ENCODE measurements at places on chromosomes 12 and 14.

DNA sequence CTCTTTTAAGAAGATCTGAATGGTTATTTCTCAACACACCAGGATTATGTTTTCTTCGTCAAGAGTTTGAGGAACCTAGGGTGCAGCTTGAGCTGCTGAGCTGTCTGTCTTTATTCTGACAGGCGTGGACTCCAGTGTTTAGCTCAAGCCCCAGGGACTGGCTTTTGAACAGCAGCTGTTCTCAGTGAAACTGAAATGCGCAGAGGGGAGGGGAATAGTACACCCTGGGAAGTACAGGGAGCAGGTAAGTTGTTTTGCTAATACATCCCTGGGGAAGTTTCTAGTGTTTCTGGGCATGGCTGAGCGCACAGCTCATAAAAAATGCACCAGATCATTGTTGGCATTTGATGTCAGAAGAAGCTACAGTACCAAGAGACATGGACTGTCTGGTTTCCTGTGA, 659.8 kb downstream of the DIO2 start:
- DNase-seq, result no peak

- no peak for DNase-seq
Observed at GRCh38 chr12:8661016-8661415, 1.6 kb downstream of the MFAP5 start.

GRCh38 chr14:68806526-68807147, 13.8 kb upstream of the ZFP36L1 start:
- no peak for DNase-seq

DNA sequence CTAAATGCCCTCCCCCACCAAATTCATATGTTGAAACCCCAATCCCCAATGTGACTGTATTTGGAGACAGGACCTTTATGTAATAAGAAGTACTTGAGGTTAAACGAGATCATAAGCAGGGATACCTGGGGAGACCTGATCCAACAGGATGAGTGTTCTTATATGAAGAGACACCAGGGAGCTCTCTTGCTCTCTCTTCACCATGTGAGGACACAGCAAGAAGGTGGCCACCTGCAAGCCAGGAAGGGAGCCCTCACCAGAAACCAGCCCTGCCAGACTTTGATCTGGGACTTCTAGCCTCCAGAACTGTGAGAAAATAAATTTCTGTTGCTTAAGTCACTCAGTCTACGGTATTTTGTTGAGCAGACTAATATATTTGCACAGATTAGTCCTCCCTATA, 113.6 kb downstream of the NUAK1 start:
- no peak for DNase-seq

GRCh38 chr14:92026548-92027190, 13.2 kb downstream of the TRIP11 start:
- no peak for DNase-seq

DNA sequence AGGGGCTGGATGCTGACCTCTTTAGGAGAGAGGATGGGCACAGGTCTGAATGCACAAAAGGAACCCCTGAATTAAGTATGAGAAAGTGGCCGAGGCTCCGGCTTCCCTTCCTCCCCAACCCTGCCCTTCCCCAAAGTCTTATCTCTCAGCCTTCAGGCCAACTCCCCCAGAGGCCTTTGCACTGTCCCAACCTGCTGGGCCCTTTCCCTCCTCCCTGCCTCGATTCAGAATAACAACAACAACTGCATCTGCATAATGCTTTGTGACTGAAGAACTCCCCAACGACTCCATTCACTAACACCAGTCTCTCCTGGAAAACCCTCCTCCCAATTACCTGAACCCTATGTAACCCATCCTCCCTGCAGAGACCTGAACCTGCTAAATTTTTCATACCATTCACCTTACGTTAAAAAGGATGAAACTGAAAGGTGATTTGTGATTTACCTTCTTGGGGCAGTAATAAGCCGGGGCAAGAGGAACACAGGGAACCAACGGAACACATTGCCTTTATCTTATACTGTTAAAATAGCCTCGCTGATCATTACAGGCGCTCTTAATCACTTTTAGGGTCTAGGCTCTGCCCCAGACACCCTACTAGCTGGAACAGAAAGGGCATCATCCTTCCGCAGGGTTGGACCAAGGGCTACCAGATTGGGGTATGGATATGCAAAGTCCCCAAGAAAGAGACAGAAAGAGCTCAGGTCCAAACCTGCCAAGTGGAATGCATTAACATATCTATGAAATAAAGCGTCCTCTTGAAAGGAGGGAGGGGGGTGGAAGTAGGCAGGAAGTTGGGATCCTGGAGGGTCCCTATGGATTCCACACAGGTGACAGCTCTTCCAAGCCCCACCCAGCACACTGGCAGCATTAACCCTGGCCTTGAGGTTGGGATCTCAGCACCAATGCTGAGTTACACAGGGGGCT, 24.2 kb upstream of the FOXN3 start:
- no peak for DNase-seq

GRCh38 chr12:90038289-90038688, 329.7 kb upstream of the ATP2B1 start:
- no peak for DNase-seq

DNA sequence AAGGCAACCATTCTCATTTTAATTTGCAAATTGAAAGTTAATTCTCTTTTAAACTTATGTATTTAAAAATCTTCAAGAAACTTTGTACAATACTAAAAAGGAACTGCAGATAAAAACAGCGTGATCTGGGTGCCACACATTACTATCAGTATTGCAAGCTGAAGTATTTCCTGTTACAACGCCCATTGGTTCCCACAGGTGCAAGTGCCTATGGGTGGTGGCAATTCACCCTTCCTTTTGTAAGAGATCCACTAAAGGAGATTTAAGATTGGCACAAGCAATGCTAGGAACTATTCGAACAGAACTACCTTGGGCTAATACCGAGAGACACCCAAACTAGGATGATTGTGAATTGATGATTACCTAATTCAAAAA, 13.2 kb downstream of the TAOK3 start:
- DNase-seq, result no peak

DNA sequence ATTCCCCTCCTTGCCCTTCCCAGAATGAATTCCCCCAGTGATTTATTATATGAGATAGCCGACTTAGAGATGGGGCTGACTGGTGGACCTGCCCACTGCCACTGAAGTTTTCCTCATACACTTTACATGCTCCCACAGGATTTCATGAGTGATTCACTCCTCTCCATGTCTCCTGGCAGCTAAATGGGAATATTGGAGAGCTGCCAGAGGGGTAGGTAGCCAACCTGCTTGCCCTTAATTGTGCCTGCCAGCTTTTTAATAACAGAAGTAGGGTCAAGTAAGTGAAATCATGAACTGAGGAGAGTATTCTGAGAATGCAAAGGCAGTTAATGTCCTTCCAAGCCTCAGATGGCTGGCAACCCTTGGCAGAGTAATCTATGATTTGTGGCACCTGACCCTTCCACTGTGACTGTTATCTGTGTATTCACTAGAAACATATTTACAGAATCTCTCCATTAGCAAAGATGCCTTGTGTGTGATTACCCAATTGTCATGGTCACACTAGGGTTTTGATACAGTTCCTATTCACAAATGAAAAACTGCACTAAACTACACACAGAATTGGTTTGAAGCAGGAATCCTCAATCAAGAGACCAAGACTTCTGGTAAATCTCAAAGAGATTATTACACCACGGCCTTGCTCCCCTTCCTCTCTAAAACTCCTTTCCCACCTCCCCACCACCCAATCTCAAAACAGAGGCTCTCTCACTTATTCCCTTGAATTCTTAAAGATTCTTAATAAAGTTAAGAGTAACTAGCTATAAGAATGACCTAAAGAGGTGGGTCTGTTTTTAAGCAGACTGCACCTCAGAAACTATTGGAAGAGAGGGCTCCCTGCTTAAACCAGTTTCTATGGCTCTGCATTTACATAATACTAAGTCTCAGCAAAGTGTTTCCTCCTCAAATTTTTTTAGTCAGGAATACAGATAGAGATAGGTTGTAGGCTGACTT, 17.2 kb downstream of the NKX2-1 start:
- peak; percentile 65 for DNase-seq

- peak; percentile 49 for DNase-seq
Observed at GRCh38 chr12:90978117-90978770, 23.3 kb upstream of the CCER1 start.

- DNase-seq, result no peak
Observed at GRCh38 chr14:65142914-65143625, 40.8 kb upstream of the MAX start.

DNA sequence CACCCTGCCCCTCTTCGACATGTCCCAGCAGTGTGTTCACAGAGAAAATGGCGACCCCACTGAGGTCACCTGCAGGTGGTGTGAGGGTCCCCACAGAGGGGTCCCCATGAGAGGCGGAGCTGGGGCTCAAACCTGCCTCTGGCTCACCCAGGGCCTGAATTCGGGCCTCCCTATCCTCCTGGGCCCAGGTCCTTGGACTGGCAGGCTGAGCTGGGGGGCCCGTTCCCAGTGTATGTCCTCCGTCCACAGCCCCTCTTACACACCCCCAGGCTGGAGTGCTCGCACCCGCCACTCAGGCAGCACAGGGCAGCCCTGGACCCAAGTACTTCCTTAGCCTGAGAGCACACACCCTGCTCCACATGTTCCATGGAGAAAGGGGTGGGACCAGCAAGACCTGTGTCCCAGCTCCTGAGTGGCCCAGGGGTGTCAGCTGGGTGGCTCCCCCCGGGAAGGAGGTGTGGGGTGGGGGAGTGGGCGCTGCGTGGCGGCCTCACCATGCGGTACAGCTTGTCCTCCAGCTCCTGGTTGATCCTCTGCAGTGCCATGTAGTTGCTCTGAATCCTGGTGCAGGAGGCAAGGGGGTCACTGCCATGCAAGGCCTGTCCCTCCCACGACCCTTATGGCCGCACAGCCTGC, 42.6 kb downstream of the BEGAIN start:
- no peak for DNase-seq

DNA sequence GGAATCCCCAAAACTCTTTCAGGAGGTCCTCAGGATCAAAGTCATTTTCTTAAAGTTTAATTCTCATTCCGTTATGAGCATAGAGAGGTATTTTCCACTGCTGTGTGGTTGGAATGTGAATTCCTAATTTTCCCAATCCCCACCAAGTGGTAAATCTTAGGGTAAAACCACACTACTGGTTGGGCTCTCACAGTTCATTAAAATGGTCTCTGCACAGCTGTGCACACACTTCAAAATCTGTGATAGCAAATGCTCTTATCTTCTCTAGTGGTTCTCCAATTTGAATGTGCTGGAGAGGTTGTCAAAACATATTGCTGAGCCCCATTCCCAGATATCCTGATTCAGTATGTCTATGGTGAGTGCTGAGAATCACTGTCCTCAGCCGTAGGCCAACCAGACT, 189.1 kb downstream of the BMP4 start:
- DNase-seq, result no peak

DNA sequence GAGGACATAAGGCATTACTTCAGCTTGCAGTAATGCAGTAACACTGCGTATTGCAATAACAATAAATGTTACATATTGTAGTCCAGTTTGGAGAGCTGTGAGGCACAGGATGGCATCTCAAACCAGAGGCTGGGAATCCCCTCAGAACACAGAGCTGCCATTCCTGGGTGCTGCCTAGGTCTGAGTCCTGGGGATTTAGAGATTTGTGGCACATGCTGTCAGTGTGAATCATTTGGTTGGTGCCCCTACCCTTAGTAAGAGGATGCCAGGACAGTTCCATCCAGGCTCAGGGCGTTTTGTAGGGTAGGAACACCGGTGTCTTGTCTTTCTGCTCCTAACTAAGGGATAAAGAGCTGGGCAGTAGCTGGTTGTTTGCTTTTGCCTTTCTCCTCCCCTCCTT, 22.5 kb downstream of the ZFHX2 start:
- DNase-seq, result no peak

GRCh38 chr12:67069451-67070306, 199.5 kb upstream of the CAND1 start:
- peak; percentile 49 for DNase-seq

DNA sequence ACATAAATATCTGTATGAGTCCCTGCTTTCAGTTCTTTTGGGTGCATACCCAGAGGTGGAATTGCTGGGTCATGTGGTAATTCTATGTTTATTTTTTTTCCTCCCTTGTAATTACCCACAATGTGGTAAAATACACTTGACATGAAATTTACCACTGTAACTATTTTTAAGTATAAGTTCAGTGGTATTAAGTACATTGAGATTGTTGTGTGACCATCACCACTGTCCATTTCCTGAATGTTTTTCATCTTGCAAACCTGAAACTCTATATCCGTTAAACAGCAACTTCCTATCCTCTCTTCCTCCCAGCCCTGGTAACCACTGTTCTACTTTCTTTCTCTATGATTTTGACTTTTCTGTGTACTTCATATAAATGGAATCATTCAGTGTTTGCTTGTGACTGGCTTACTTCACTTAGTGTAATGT, 51.4 kb downstream of the BORCS5 start:
- no peak for DNase-seq

DNA sequence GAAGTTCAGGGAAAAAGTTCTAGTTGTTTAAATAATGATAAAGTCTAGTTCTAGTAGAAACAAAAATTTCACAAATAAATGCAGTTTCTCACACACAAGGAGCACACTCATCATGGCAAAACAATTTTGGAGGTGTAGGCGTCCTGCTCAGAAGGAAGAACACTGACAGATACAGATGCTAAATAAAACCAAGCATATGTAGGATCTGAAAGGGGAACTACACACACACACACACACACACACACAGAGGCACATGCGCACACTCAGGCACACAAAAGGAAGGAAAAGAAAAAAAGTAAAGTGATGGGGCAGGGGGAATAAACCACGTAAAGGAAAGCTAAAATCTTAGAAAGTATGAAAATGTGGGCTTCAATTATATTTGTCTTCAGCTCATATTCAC, 117.7 kb downstream of the SOX5 start:
- DNase-seq, result no peak

- DNase-seq, result no peak
Observed at GRCh38 chr12:127078577-127079350, 1188.2 kb upstream of the TMEM132C start.

- DNase-seq, result peak; percentile 79
Observed at GRCh38 chr14:102026934-102027333, 59.9 kb downstream of the HSP90AA1 start.

- DNase-seq, result no peak
Observed at GRCh38 chr12:125006365-125006764, 12.9 kb downstream of the BRI3BP start.

- no peak for DNase-seq
Observed at GRCh38 chr14:103820908-103821307, 26.5 kb downstream of the PPP1R13B start.

- DNase-seq, result no peak
Observed at GRCh38 chr12:6839482-6840201, 1.1 kb upstream of the GNB3 start.

DNA sequence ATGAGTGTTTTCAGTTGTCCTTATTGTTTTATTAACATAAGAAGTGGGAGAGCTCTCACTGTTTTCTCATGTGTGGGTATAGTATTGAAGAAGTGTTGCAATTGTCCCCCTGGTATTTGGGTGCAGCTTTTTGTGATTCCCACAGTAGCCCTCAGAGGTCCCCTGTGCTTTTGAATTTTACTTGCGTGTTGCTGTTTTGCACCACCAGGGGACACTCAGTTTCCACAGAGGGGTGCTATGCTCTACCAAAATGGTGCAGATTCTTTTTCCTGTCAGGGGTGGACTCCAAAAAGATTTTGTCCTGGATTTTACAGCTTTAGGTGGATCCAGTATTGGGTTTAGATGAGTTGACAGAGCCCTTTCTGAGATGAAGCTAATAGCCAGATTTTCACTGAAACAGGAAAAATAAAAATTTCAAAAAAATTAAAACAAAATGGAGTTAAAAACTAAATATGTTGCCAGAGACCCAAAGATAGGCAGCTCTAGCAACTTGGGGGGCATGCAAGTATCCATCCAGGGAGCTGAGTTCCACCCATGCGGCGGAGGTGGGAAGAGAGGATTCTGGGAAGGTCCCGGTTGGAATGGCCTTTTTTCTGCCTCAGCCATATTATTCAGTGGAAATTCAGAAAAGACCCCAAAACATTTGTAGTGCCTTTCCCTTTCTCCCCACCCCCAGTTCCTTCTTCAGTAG, 50.2 kb downstream of the TTLL5 start:
- DNase-seq, result peak; percentile 53

GRCh38 chr14:75458305-75458704, 30.5 kb downstream of the JDP2 start:
- no peak for DNase-seq

Data from bronchial epithelial cell (primary cell).